ENCODE measurements at places on chromosomes 2 and 18.

GRCh38 chr18:24754583-24755253, 294.3 kb downstream of the HRH4 start:
- DNase-seq = no peak

DNA sequence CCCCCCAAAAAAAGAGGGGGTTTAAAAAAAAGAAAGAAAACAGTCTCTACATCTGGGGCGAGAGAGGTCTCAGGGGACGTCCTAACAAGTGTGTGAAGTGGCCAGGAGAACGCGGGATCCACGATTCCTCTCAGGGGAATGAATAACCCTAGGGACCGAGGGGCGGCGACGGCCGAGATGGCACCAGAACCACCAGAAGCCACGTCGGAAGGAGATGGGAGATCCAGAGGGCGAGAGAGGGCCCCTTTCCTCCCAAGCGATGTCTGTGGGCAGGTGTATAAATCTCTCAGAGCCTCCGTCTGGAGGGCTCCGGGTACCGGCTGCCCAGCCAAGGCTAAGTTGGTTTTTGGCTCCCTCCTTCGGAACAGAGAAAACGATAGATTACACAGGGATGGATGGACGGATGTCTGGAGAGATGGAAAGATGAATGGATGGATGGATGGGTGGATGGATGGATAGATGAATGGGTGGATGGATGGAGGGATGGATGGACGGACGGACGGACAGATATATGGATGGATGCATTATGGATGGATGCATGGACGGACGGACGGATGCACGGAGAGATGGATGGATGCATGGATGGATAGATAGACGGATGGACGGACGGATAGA, 1.7 kb downstream of the EPHA4 start:
- DNase-seq = no peak

- DNase-seq = no peak
Observed at GRCh38 chr2:237742614-237743013, 56.0 kb upstream of the RBM44 start.

DNA sequence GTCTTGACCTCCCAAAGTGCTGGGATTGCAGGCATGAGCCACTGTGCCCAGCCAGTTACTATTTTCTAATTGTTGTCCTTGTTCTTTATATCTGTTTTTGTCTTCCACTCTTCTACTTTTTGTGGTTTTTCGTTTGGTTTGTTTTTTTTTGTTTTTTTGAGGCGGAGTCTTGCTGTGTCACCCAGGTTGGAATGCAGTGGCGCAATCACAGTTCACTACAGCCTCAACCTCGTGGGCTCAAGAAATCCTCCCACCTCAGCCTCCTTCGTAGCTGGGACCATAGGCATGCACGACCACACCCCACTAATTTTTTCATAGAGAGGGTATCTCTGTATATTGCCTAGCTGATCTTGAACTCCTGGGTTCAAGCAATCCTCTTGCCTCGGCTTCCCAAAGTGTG, 100.7 kb downstream of the EHBP1 start:
- DNase-seq = no peak
